Activated CD8-positive, alpha-beta T cell treated with anti-CD3 and anti-CD28 coated beads for 36 hours (primary cell): ENCODE measurements at places on chromosomes 5 and 9. TPM values are rescaled to one million over a fixed set of nuclear protein-coding genes. Genes with fewer than 3 reads are reported as not detected.

RELL2 gene
- total RNA-seq = 31.4 TPM

ARID3C gene
- 0.32 TPM for total RNA-seq

PDLIM7 gene
- 68.4 TPM for total RNA-seq

HAVCR2 gene
- total RNA-seq = 34.6 TPM

ADAMTSL2 gene
- 0.11 TPM for total RNA-seq

GBGT1 gene
- total RNA-seq = 3.6 TPM

GABRA1 gene
- not detected for total RNA-seq

SLC46A2 gene
- total RNA-seq = not detected

PCDHGA4 gene
- not detected for total RNA-seq

CDH9 gene
- not detected for total RNA-seq

CD180 gene
- not detected for total RNA-seq

PCSK1 gene
- not detected for total RNA-seq

ENG gene
- total RNA-seq = 15.0 TPM

GRCh38 chr5:160651692-160652645 is 200.0 kb downstream of the ATP10B start:
- DNase-seq = no peak
- H3K36me3 ChIP-seq = no peaks in the 10 kb centered on the region
- H3K27ac ChIP-seq = no peak overlapping the region
- no peak overlapping the region for H3K4me3 ChIP-seq
- H3K27me3 ChIP-seq = no peaks in the 10 kb centered on the region

- peak overlapping the region; percentile 61 for H3K4me3 ChIP-seq
- no peaks in the 10 kb centered on the region for H3K4me1 ChIP-seq
- H3K27ac ChIP-seq = no peak overlapping the region
- peak; percentile 25 for DNase-seq
- peaks cover 12% of the 10 kb centered on the region for H3K27me3 ChIP-seq
- H3K36me3 ChIP-seq = no peaks in the 10 kb centered on the region
Measured at GRCh38 chr5:173973616-173973969, 15.4 kb upstream of the C5orf47 start.

GRCh38 chr5:150130493-150130922 is 25.1 kb downstream of the PDGFRB start:
- H3K4me3 ChIP-seq = no peak overlapping the region
- DNase-seq = no peak
- H3K36me3 ChIP-seq = no peaks in the 10 kb centered on the region
- H3K27me3 ChIP-seq = no peaks in the 10 kb centered on the region
- no peaks in the 10 kb centered on the region for H3K4me1 ChIP-seq
- H3K27ac ChIP-seq = no peak overlapping the region

- H3K4me1 ChIP-seq = no peaks in the 10 kb centered on the region
- H3K27ac ChIP-seq = no peak overlapping the region
- no peaks in the 10 kb centered on the region for H3K36me3 ChIP-seq
- H3K4me3 ChIP-seq = no peak overlapping the region
Measured at GRCh38 chr9:19208653-19209052, 21.8 kb upstream of the DENND4C start.

DNA sequence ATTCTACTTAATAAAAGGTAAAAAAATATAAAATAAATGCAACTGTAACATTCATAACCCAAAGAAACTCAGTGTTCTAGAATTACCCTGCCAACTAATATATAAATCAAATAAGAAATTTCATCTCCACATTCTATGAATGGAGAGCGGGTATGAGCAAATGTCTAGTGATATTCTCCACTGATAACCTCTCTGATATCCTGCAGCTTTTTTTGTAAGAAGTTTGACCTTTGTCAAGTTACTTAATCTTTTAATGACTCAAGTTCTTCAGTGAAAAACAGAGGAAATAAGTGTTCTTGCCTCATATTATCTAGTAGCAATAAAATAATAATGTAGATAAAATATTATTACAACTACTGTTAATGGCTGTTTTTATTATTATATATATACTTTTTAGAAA is 1275.6 kb upstream of the CDH9 start:
- no peak for DNase-seq
- H3K4me3 ChIP-seq = no peak overlapping the region
- H3K27ac ChIP-seq = no peak overlapping the region
- no peaks in the 10 kb centered on the region for H3K4me1 ChIP-seq
- no peaks in the 10 kb centered on the region for H3K27me3 ChIP-seq

DNA sequence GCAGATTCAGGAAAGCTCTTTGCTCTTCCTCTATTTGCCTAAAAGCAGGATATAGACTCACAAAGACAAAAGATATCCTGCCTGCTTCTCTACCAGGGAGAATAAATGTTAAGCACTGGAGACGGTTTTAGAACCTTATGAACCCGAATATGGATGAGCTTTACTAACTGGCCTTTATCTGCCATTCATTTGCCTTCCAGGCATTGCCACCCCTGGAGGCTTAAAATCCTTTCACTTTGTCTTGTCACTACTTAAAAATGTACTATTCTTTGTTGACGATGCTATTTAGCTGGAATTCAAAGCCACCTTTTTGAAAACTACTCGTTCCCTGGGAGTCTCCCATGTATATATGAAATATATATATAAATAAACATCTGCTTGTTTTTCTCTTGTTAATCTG is 23.2 kb upstream of the LVRN start:
- no peaks in the 10 kb centered on the region for H3K4me1 ChIP-seq
- peaks cover 6% of the 10 kb centered on the region for H3K27me3 ChIP-seq
- no peak for DNase-seq
- no peak overlapping the region for H3K4me3 ChIP-seq

DNA sequence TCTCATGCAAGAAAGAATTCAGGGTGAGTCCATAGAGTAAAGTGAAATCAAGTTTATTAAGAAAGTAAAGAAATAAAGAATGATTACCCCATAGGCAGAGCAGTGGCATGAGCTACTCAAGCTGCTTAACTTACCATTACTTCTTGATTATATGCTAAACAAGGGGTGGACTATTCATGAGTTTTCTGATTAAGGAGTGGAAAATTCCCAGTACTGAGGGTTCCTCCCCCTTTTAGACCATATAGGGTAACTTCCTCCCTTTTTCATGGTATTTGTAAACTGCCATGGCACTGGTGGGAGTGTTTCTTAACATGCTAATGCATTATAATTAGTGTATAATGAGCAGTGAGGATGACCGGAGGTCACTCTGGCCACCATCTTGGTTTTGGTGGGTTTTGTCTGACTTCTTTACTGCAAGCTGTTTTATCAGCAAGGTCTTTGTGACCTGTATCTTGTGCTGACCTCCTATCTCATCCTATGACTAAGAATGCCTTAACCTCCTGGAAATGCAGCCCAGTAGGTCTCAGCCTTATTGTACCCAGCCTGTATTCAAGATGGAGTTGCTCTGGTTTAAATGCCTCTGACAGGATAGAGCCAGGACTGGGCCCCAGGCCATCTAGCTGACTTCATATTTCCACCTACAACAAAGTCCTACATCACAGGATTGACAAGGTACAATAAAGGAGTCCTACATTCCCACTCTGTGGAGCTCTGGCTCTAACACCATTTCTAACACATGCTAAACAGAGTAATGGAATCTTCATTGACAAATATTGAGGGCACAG is 186.7 kb downstream of the NXNL2 start:
- no peak overlapping the region for H3K4me3 ChIP-seq
- no peak overlapping the region for H3K27ac ChIP-seq
- H3K4me1 ChIP-seq = no peaks in the 10 kb centered on the region
- DNase-seq = no peak
- H3K27me3 ChIP-seq = peaks cover 15% of the 10 kb centered on the region

- H3K4me1 ChIP-seq = no peaks in the 10 kb centered on the region
- H3K27ac ChIP-seq = no peak overlapping the region
- H3K4me3 ChIP-seq = no peak overlapping the region
Measured at GRCh38 chr5:175921061-175921730, 46.9 kb downstream of the THOC3 start.

GRCh38 chr5:180639741-180640610 is 9.4 kb downstream of the FLT4 start:
- no peak overlapping the region for H3K4me3 ChIP-seq
- H3K27me3 ChIP-seq = no peaks in the 10 kb centered on the region
- no peaks in the 10 kb centered on the region for H3K4me1 ChIP-seq
- no peak for DNase-seq
- no peak overlapping the region for H3K27ac ChIP-seq
- no peaks in the 10 kb centered on the region for H3K36me3 ChIP-seq

- H3K27ac ChIP-seq = no peak overlapping the region
- H3K4me3 ChIP-seq = no peak overlapping the region
- no peaks in the 10 kb centered on the region for H3K4me1 ChIP-seq
- H3K27me3 ChIP-seq = peaks cover 7% of the 10 kb centered on the region
Measured at GRCh38 chr9:115306865-115307264, 188.9 kb upstream of the TNC start.

DNA sequence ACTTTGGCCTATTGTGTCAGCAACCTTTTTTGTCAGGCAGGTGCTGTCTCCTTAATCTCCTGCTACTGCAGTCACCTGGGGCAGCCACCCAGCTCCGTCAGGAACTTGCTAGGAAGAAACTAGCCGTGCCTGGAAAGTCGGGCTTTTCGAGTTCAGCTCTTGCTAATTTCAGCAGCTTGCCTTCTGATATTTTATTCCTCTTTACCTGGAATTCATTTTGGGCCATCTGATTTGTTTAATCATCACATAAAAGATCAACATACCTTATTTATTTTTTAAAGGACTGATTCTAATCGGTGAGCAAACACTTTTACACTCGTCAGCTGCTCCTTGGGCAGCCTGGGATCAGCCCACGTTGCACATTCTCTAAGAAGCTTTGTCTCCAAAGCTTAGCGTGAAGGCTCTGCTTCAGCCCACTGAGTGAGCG is 42.2 kb downstream of the PRLR start:
- H3K36me3 ChIP-seq = no peaks in the 10 kb centered on the region
- no peak overlapping the region for H3K4me3 ChIP-seq
- H3K27me3 ChIP-seq = peaks cover 4% of the 10 kb centered on the region
- no peaks in the 10 kb centered on the region for H3K4me1 ChIP-seq
- H3K27ac ChIP-seq = no peak overlapping the region

DNA sequence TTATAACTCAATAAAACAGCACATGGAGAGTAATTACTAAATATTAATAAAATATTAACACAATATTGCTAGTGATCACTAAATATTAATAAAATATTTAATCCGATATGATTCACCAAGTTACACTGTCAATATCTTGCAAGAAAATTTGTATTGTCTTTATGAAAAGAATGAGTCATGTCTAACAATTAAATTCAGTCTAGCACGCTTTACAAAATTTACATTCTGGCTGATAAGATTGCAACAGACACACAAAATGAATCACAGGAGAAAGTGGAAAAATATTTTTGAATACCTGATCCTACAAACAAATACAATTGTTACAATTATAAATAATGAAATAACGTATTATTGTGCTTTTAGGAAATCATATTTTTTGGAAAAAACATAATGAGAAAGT is 567.2 kb downstream of the EFNA5 start:
- H3K27ac ChIP-seq = no peak overlapping the region
- no peaks in the 10 kb centered on the region for H3K4me1 ChIP-seq
- H3K27me3 ChIP-seq = no peaks in the 10 kb centered on the region
- DNase-seq = no peak

DNA sequence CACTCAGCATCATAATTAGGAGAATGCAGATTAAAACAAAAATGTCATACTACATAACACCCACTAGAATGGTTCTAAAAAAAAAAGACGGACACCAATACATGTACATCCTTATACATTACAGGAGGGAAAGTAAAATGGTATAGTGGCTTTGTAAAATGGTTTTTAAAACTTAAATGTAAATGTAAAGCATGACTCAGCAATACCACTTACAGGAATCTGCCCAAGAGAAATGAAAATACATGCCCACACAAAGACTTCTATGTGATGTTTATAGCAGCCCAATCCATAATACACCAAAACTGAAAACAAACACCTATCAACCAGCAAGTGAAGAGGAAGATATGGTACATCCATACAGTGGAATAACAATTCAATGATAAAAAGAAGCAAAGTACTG is 939.1 kb upstream of the ACO1 start:
- peaks cover 9% of the 10 kb centered on the region for H3K4me1 ChIP-seq
- no peaks in the 10 kb centered on the region for H3K27me3 ChIP-seq
- H3K36me3 ChIP-seq = no peaks in the 10 kb centered on the region
- no peak overlapping the region for H3K27ac ChIP-seq
- no peak for DNase-seq

- H3K27me3 ChIP-seq = peaks cover 16% of the 10 kb centered on the region
- H3K4me3 ChIP-seq = peak within 1 kb of the TSS; percentile 70
- DNase-seq = peak; percentile 59
Measured at GRCh38 chr9:130172161-130172857, at the start of gene NCS1. NCS1 (plus strand) TSS chr9:130172404; CDS start chr9:130172664, 260 bp downstream.

DNA sequence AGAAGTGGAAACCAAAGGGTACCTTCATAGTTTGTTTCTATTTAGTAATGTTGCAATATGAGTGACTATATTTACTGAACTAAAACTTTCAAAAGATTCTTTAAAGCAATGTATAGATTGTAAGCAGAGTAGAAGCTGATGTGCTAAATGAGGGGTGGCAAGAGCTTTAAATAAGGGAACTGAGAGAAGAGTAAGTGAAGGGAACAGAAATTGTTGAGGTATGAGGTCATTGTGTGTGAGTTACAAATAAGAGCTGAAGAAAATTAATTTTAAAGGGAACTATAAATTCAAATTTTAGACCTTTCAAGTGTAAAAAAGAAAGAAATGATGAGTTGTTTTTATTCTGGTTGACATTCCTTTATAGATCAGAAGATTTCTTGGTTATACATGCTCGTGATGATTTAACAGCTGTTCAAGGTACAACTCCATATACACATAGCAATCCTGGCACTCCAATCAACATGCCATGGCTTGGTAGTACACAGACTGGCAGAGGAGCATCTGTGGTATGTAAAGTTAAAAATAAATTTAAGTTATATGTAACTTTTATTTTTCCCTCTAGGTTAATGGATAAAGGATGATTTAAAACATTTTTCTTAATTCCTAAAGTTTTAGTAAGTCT is 135.1 kb upstream of the TNFAIP8 start:
- H3K27ac ChIP-seq = no peak overlapping the region
- no peak overlapping the region for H3K4me3 ChIP-seq
- DNase-seq = no peak

GRCh38 chr5:55072666-55073065 is 29.8 kb upstream of the GZMA start:
- H3K27ac ChIP-seq = peak overlapping the region; percentile 85
- H3K36me3 ChIP-seq = no peaks in the 10 kb centered on the region
- peaks cover 37% of the 10 kb centered on the region for H3K4me1 ChIP-seq
- no peak for DNase-seq
- no peaks in the 10 kb centered on the region for H3K27me3 ChIP-seq

DNA sequence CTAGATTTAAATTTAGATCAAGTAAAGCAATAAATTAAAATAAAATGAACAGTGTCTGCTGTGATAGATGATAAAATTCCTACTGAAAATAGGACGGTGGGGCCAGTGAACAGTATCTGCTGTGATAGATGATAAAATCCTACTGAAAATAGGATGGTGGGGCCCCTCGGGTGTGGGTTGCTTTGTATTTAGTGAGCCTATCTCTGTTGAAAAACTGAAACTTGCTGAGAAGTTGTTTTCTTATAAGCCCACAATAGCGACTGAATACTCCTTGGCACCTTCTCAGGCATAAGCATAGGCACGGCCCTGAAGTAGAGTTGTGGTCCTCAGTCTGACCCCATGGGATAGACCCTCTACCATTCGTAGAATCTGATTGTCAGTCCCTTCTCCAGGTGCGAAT is 5.7 kb downstream of the SDHA start:
- H3K27me3 ChIP-seq = no peaks in the 10 kb centered on the region
- peaks cover 31% of the 10 kb centered on the region for H3K36me3 ChIP-seq
- no peak overlapping the region for H3K27ac ChIP-seq
- H3K4me1 ChIP-seq = peaks cover 29% of the 10 kb centered on the region
- no peak for DNase-seq

GRCh38 chr5:73373814-73374510 is 74.6 kb downstream of the FOXD1 start:
- H3K27me3 ChIP-seq = peaks cover 46% of the 10 kb centered on the region
- H3K36me3 ChIP-seq = no peaks in the 10 kb centered on the region
- no peak for DNase-seq
- H3K27ac ChIP-seq = no peak overlapping the region
- H3K4me3 ChIP-seq = no peak overlapping the region
